ENCODE measurements at places on chromosomes 6 and 20.

- DNase-seq: no peak
Observed at GRCh38 chr6:20377623-20378265, 23.9 kb upstream of the E2F3 start.

DNA sequence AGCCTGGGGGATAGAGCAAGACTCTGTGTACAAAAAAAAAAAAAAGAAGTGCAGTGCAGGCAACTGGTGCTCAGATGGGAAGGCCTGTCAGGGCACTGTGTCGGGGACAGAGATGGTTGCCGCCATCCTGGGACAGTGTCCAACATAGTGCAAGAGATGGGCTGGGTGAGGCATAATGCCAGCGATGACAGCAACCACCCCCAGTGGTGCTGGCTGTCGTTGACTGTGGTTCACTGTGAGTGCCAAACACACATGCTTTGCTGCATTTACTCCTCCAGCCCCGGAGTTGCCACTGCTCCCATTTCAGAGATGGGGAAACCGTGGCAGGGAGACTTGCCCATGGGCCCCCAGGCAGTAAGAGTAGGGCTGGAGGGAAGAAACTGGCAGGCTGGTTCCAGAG, 5.2 kb upstream of the C20orf203 start:
- no peak for DNase-seq

DNA sequence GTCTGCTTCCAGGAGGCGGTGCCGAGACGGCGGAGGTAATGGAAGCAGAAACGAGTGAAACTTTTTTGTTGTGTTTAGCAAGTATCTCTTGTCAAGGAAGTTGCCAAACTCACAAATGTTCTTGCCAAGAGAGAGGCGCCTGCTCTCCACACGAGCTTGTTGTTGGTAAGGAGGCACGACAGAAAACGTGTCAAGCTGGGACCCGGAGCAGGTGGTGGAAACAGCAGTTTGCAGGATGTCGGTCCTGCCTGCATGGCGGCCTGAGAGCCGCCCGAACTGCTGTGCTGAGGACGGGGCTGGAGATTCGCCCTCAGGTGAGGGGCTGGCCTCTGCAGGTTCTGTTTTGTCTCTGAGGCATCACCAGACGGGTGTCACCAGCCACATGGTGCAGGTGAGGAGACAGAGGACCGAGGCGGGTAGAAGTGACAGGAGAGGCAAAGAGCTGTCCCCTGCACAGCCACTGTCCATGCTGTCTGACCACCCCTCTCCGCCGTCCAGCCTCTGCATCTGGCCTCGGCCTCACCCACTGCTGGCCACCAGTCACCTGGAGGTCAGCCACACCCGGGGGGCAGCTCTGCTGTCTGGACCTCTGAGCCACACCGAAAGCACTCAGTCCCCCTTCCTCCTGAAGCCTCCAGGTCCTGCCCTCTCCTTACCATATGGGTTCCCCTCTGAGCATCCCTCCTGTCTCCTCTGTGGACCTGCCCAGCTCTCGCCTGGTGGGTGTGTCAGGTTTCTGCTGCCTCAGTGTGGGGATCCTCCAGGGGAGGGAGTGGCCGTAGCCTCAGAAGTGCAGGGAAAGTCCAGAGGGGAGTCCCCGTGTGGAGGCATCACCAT, 261.5 kb downstream of the TAF4 start:
- DNase-seq: no peak

- DNase-seq: no peak
Observed at GRCh38 chr20:1324598-1325172, 4.3 kb downstream of the SDCBP2 start.

- no peak for DNase-seq
Observed at GRCh38 chr6:56683882-56684281, 41.2 kb upstream of the DST start.

GRCh38 chr20:63640086-63640485, 13.1 kb downstream of the STMN3 start:
- DNase-seq: no peak

DNA sequence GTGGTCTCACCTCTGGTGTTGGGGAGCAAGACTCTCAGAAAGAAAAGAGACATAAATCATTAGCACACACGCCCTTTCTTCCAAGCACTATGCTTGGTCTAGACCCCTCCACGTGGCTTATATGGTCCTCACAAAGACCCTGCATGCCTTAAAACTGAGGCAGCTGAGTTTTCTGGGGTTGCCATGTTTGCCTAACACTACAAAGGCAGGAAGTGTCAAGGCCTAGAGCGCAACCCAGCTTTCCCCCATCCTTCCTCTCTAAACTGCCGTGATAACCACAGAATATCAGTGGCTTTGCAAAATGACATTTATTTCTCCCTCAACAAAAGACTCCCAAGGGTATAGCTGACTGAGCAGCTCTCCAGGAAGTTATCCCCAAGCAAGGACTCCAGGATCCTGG, 146.5 kb upstream of the TOP1 start:
- no peak for DNase-seq

DNA sequence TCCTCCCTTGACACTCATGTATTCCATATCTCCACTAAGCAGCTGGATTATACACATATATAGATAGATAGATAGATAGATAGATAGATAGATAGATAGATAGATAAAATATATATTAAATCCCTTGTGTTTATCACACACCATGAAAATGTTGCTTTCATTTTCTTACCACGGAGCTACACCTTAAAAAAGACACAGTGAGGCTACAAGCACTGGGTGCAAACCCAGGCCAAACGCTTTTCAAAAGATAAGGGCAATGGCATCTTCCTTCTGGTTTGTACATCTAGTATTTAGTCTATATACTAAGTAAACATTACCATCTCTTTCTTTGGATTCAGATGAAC, 377.1 kb downstream of the ESR1 start:
- DNase-seq: peak; percentile 24

DNA sequence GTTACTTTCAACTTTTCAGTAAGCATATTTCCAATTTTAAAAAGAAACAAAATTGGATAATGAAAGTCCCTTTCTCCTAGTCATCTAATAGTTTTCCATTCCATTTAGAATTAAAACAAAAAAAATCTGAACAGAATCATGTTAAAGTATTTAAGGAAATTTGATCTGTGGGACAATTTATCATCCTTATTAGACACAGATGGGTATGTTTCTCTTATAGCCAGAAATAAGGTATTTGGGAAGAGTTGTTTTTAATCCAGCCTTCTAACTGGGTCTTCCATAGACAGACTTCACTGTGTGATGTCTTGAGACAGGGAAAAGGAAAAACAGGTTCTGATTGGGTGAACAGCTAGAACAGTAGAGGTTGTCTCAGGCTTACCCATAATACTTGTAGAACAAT, 39.5 kb upstream of the STXBP5 start:
- DNase-seq: no peak

DNA sequence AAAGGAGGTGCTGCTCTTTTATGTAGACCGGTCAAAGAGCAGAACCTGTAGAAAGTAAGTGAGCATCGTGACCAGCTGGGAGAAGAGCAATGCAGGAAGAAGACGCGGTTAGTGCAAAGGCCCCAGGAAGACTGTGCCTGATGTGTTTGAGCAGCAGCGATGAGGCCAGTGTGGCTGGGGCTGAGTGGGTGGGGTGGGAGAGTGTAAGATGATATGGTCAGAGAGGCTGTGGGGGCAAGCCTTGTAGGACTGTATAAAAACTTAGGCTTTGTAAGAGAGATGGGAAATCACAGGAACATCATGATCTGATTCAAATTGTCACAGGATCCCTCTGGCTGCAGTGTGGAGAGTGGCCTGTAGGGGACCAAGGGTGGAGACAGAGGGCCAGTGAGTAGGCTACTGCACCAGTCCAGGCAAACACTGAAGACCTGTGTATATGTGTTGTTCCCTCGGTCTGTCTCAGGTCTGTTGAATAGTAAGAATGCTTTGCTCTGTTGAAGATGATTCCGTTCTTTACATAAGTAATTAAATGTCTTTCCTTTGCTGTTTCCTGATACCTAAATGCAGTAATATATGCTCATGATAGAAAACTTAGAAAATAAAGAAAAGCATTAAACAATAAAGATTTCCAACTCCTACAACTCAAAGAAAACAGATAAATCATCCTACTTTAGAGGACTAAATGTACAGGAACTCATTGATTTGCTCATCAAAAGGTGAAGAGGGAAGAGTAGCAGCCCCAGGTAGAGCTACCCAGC, 23.6 kb upstream of the WFDC2 start:
- DNase-seq: peak; percentile 56

Measured in germinal center (tissue), 1 donor.